Amygdala (tissue), 56 donors: ENCODE measurements at places on chromosomes 2 and 18.

DNA sequence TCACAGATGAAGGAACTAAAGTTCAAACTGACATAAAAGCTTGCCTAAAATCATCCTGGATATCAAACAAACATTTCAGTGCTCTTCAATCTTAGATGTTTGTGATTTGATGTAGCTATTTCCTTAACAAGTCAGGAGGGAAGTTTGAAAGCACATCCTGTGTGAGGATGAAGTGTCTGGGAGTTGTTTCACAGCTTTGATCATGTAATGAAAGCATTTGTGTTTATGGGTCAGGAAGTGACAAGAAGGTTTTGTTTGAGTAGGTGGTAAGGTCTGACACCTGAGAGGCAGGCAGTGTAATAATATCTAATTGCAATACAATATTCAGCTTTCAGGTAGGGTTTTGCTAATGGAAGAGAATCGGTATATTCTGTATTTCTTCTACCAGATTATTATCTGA, 26.0 kb upstream of the CSRNP3 start:
- DNase-seq = no peak

DNA sequence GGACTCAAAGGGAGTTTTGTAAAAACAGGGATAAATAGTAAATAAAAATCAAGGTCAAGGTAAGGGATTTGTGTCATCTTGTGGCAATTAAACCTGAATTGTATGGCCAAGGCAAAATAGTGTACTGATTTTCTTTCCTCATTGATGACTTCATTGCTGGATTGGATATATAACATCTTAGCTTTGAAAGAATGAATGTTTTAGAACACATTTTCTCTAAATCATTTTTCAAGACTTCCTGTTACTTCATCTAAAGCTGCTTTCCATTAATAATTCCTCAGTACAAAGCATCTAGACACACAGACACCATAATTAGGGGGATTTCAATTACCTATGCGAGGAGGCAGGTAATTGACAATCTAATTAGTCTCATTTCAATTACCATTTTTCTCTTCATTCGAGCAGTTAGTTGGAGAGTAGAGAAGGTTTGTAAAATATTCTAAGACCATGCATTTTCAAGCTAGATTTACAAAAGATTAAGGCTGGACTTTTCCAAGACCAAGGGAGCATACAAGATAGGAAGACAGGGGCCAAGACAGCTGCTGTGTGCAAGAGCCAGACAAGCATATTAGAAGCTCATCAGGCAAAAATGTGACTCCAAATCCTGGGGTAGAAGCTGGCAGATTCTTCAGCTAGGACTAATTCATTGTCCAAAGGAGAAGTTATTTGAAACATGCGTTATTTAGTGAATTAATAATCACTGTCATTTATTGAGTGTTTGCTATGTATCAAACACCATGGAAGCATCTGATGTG, 253.6 kb downstream of the EPHA4 start:
- no peak for DNase-seq

DNA sequence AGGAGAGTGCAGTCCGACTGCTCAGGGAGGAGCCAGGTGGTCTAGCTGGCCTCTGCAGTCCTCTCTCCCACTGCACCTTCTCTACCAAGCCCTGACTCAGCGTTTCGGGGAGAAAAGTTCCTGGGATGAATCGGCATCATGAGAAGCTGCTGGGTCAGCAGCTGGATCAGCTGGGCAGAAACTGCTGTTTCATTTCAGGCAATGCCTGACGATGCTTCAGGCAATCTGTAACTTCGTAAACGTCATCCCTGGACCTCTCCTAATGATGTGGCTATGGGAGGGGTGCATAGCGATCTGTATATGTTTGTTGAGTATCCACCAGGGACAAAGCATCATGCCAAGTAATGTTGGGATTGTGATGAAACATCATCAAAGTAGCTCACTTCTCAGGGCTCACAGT, 20.7 kb downstream of the LIPG start:
- DNase-seq = no peak

GRCh38 chr2:179825494-179825893, 35.9 kb downstream of the ZNF385B start:
- DNase-seq = no peak

GRCh38 chr18:8962855-8963635, 139.5 kb upstream of the NDUFV2 start:
- no peak for DNase-seq

DNA sequence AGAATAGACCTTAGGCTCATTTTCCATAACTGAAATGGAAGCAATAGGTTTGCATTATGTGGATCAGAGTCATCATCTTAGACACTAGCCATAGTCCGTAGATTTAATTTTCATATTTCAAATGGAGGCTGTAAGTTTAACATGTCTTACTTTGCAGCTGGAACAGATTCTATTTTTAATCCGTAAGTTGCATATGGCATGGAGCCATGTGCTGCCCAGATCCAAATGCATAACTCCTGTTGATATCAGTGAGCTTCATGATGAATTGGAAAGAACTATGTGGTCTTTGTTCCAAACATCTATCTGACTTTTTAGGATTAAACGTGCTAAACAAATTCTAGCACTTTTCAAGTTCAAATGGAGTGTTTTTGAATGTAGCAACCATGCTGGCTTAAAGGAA, 43.4 kb downstream of the MEIS1 start:
- no peak for DNase-seq

DNA sequence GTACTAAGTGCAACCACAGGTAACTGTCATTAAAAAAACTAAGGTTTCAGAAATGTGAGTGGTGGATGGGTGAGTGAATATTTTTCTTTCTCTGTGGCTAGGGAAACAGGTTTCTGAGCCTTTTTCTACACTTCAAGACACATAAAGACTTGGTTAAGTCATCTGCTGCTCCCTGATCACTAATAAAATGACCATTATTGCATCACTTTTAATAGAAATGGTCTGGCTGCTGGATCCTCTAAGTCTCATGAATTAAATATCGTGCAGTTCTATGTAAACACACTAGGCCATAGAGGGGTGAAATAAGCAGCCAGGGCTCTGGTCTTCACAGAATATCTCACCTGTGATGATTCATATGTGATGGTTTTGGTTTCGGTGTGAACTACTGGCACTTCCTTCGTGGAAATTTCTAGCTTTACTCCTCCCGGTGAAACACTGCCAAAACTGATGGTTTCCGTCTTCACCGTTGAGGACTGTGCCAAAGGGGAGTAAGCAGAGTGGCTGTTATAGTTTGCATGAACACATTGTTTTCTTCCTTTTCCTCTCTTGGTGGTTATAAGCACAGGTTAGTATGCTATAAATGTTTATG, 100.4 kb upstream of the ZBTB14 start:
- DNase-seq = no peak

- DNase-seq = no peak
Measured at GRCh38 chr2:102313950-102314349, 2.6 kb downstream of the IL1RL1 start.

DNA sequence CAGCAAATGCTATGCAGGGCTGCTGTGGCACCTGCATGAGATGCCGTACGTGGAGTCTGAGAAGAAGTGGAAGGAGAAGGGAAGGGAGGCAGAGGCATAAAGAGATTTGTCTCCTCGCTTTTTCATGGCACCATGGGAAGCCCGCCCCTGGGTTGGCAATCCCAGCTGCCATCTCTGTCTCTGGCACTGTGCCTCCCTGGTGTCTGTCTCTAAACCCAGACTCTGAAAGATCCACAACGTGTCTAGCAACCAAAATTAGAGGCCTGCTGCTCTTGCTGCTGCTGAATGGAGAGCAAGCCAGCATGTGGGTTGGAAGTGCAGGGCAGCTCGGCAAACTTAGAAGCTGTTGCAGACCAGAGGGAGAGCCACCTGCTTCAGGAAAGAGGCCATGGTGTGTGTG, 53.1 kb downstream of the INO80C start:
- DNase-seq = peak; percentile 59

DNA sequence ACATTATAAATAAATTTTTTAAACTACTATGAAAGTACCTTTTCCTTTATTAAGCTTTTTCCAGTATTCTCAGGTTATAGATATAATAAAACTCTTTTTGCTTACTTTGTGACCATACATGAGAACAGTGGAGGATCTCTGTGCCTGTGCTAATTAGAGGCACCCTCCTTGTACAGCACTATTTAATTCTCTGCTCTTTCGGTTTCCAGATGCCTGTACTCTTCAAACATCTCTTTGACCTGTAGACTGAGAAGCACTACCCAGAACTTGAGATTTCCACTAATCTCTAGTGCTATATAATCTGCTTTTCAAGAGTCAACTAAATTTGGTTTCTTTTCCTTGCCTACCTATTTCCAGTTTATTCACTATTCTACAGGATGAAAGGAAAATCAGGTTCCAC, 131.1 kb downstream of the GULP1 start:
- no peak for DNase-seq

DNA sequence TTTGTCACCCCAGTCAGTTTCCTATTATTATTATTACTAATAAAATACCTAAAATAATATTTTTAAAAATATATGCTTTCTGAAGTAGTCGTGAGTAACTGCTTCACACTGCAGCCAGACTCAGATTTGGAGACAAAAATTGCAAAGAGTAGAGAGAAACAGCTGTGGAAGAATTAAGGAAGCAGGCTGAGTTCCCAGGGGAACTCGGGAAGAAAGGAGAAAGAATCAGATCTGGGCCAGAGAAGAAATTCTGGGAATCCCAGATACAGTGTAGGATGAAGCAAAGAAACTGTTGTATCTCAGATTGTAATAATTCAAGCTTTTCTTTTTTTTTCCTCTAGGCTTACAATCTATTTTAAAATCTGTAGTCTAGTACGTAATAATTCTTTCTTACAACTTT, 182.3 kb downstream of the FTCDNL1 start:
- DNase-seq = no peak

DNA sequence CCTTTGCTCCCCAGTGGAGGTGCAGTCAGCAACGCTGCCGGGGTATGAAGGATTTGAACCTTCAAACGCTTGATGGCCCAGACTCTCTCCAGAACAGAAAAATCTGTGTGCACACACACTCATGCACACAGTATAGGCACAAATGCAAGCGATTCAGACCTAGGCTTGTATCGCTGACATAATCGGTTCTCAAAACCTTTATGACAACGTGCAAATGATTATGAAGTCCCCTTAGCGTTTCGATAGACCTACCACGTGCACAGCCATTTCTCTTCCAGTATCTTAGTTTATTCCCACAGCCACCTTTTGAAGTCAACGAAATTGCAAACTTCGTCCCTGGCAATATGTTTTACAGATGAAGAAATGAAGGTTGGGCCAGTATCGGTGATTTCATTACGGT, 138.9 kb upstream of the MYCN start:
- DNase-seq = no peak

GRCh38 chr18:36527740-36528455, 230.4 kb downstream of the FHOD3 start:
- no peak for DNase-seq

- no peak for DNase-seq
Measured at GRCh38 chr2:163734881-163735684, 725 bp downstream of the FIGN start.

DNA sequence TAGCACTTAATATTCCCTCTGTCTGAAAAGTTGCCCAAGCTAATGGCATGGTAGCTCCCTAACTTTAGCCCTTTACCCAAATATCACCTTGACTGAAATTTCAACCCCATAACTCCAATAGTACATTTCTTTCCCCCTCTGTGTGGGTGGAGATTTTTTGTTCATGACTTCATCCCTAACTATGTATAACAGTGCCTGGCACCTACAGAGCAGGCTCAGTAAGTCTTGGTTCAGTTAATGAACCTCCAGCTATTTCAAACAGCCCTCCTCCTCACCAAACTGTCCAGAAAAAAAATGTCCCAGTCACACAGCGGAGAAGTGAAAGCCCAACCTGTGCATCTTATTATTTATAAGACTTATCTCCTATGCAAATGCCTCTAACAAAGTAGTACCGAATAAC, 18.6 kb downstream of the BUB1 start:
- no peak for DNase-seq

DNA sequence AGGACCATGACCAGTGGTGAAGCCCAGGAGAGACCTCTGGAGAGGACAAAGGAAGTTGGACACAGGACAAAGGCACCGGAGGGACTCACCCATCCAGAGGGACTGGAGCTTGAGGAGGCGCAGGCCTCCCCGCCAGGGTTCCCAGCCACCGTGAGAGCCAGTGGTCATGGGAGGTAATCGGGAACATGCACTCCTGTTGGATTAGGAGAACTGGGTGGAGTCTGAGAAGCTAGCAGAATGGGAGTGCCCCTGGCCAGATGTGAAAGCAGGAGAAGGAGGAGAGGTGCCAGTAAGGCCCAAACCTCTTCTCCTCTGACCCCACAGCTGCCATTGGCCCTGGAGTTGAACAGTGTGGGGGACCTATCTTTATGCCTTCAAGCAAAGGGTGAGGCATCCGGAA, 20.3 kb downstream of the POU3F3 start:
- no peak for DNase-seq

- DNase-seq = no peak
Measured at GRCh38 chr18:24273596-24273995, 124.0 kb downstream of the OSBPL1A start.

GRCh38 chr2:41870265-41870585, 177.6 kb upstream of the PKDCC start:
- no peak for DNase-seq

GRCh38 chr18:58726671-58727070, 55.4 kb downstream of the MALT1 start:
- no peak for DNase-seq

DNA sequence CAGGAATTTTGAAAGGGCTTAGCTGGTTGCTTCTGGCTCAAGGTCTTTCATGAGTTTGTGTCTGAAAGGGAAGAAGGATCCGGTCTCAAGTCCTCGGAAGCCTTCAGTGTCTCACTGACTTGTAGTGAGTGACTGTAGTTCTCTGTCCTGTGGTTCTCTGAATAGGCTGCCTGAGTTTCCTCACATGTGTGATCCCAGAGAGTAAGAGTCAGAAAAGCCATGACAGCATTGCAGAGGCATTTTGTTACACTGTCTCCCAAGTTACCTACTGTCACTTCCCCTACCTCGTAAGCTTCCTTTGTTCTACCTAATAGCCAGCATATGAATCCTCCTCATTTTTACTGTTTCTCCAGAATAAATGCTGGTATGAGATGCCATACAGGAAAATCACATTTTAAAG, 709.1 kb upstream of the CHAC2 start:
- no peak for DNase-seq

GRCh38 chr18:2846636-2847316, at the start of gene EMILIN2:
TSS of gene EMILIN2 (plus strand) at chr18:2847006. CDS start at chr18:2847189, 183 bp downstream.
- DNase-seq = no peak

DNA sequence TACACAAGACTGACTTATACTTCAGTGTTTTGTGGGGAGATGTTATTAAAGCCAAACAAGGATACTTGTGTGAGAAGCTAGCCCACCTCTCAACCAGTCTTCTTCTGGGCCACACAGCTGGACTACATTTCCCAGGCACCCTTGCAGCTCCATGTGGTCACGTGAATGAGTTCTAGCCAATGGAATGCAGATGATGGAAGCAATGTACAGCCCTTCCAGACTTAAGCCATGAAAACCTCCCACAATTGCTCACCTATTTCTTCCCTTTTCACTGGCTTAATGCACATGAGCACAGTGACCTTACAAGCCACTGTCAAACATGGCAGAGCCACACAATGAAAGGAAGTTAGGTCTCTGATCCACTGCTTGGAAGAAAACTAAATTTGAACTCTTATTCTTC, 20.4 kb upstream of the FEZ2 start:
- no peak for DNase-seq

GRCh38 chr18:61155586-61155985, 177.6 kb upstream of the CDH20 start:
- no peak for DNase-seq

- DNase-seq = no peak
Measured at GRCh38 chr2:232528746-232529460, 2.9 kb downstream of the CHRND start.

- no peak for DNase-seq
Measured at GRCh38 chr2:230990899-230991150, 5.1 kb upstream of the SPATA3 start.

GRCh38 chr2:228549441-228550007, 368.0 kb upstream of the SPHKAP start:
- no peak for DNase-seq

- DNase-seq = no peak
Measured at GRCh38 chr2:191126386-191127085, 24.3 kb downstream of the STAT4 start.
